ENCODE measurements at places on chromosomes 2 and 18.

DNA sequence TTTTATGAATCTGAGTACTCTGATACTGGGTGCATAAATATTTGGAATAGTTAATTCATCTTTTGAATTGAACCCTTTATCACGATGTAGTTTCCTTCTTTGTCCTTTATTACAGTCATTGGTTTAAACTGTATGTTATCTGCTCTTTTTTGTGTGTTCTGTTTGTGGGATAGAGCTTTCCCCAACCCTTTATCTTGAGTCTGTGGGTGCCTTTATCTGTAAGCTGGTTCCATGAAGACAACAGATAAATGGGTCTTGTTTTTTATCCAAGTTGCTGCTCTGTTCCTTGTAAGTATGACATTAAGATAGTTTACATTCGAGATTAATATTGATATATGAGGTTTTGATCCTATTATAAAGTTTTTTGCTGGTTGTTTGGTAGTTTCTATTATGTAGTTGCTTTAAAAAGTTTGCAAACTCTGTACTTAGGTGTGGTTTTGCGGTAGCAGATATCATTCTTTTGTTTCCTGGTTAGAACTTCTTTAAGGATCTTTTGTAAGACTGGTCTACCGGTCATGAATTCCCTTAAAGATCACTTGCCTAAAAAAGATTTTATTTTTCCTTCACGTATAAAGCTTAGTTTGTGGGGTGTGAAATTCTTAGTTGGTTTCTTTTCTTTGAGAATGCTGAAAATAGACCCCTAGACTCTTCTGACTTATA lies 1451.3 kb upstream of the SLC39A10 start:
- no peak for DNase-seq

DNA sequence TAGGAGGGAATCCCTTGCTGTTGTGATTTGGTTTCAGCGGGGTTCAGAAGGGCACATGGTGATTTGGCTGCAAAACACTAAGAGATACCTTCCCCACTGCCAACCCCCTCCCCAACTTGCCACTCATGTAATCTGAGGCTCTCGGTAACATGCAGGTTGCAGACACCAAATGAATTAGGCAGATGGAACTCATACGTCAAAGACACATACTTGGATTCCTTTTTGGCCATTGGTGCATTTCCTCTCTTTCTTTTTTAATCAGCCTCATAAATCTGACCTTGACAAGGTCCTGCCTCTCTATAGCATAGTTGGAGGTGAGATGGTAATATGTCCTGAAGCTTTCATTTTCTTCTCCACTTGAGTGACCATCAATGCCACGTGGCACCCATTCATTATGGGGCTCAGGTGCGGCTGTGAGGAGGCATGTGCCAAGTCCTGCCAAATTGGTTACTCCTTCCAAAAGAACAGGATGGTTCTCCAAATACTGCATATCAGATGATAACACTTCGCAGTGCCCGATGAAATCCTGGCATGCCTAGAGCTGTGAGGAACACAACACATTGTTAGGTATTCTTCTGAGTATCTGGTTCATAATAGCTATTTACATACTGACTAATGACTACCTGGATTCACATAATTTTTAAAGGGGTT lies 8.3 kb upstream of the TMEM178A start:
- no peak for DNase-seq

DNA sequence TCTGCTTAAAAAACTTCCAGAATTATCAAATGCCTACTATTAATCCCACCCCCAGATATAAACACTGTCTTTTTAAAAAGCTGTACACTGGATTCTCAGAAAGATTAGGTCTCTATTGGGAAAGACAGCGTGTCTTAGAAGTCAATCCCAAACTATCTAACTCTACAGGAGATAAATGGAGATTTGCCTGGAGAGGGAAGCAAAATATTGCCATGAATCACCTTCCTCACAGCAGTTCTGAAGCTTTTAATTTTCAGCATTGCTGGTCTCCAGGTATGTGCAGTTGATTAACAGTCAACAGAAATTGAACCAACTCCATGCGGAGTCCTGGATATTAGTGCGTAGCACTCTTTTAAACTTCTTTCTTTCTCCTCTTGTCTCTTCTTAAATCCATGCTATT lies 122.2 kb downstream of the DSC3 start:
- DNase-seq = no peak

- DNase-seq = no peak
Observed at GRCh38 chr2:171626949-171627348, 60.3 kb upstream of the DYNC1I2 start.

DNA sequence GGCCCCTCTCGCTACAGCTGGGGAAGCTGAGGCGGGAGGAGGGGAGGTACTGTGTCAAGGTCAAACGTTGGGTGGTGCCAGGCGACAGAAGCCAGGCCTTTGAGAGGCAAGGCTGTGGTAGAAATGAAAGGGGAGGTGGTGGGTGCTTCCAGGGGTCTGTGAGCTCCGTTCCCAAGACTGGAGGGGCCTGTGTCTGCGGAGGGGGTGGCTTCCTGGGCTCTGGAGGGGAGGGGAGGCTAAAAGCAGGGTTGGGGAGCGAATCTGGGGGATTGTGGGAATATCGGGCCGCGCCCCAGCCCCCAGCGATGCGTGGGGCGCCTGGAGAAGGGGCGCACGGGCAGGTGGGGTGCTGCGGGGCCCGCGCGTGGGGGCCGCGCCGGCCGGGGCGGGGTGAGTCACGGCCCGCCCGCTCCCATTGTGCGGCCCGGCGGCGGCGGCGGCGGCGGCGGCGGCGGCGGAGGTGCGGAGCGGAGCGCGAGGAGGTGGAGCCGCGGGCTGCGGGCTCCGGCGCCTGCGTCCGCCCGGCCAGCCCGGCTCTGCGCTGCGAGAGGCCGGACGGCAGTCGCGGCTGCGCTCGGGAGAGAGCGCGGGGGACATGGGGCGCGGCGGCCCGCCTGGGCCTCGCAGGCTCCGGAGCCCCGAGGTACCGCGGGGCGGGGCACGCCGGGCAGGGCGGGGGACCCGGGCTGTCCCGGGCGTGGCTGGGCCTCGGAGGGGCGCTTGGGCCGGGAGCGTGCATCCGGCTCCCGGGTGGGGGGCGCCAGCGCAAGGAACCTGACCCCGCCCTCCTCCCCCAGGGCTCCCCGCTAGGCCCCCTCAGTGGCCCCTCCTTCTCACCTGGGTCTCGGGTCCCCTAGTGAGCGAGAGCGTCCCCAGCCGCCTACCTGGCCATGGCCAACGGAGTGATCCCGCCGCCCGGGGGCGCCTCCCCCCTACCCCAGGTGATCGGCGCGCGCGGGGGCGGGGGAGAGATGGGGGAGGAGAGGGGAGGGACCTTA lies at the start of gene SLC4A3:
Gene SLC4A3 (plus strand): TSS at position 528 of the 998 bp plus-strand sequence. CDS start 363 bp downstream, at position 891.
- peak; percentile 61 for DNase-seq

- DNase-seq = peak; percentile 89
Observed at GRCh38 chr2:113240915-113241911, 37.5 kb downstream of the PAX8 start.

DNA sequence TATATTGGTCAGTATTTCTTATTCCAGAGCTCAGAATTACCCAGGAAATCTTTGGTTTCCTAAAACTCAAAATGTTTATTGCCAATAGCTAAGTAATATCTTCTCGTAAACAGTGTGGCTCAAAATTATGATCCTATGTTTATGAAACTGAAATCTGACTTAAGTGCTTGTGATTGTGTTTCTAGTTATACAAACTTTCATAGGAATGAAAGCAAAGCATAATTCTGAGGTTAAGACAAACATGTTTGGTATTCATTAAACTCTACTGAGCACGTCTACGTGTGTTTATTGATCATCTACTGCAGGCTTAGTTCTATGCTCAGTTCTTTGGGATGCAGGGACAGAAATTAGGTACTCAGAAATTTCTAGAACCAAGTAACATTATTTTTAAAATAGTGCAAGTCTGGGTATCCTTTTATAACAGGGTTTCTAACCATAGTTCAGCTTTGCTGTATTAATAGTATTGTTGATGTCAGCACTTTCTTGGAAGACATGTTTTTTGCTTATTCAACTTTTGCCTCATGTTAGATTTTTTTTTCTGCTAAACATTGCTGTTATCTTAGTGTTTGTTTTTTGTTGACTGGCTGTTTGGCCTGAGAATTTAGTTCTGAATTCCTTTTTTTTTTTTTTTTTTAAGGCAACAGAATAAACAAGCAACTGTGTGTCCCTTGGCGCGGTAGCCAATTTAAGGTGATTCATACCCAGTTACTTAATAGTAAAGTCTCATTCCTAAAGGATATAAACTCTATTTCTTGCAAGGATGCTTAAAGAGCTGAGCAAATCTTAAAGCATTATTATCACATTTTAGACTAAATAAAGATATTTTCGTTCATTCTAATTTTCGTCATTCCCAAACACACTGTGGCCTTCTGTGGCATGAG lies 31.3 kb downstream of the PTPRM start:
- DNase-seq = no peak

All from Calu3 (cell line).